EL (cell line): ENCODE measurements at places on chromosomes 2 and 18.

- no peak for DNase-seq
These were observed 214.8 kb downstream of the NEDD4L start for GRCh38 chr18:58258692-58259342.

- no peak for DNase-seq
These were observed 38.2 kb upstream of the KLHL29 start for GRCh38 chr2:23346781-23347180.

DNA sequence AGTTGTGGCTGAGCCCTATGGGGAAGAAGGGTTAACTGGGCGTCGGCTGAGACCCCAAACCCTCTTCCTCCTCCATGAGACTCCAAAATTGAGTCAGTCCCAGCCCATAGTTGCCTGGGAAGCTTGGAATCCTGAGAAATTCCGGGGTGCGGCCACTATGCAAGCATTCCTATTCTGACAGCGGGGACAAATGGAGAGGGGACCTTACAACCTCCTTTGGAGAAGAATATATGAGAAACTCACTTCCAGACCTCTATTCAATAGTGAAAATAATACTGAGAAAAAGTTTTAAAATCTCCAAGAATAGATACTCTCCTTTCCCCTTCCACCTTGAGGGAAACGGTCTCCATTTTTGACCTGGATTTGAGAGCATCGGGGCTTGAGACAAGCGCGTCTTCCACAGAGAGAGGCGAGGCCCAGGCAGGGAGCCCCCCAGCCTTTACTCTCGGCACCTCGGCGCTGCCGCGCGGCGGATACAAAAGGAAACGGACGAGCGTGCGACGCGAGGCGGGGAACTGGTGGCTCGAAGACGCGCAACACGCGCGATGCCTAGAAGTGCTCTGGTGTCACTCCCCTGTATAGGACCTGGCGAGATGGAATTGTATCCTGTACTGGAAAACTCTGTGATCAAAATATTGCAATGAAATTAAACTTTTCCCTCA, 11.1 kb downstream of the NR4A2 start:
- no peak for DNase-seq

DNA sequence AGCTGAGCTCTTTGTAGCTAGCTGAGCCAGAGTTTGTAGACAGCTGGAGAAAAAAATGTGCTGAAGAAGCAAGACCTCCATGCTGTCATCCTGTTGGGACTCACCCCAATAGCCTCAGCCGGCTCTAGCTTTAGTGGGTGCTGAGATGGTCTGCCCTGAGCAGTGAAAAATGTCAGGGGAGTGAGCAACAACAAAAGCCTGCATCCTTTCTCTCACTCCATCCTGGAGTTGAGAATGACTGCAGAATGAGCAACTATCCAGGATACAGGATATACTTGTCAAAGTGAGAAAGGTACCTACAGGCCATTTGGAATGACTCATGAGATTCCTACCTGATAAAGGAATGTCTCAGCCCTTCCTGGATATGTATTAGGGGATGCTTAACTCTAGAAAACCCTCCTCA, 146.1 kb upstream of the DLX2 start:
- DNase-seq, result peak; percentile 76

DNA sequence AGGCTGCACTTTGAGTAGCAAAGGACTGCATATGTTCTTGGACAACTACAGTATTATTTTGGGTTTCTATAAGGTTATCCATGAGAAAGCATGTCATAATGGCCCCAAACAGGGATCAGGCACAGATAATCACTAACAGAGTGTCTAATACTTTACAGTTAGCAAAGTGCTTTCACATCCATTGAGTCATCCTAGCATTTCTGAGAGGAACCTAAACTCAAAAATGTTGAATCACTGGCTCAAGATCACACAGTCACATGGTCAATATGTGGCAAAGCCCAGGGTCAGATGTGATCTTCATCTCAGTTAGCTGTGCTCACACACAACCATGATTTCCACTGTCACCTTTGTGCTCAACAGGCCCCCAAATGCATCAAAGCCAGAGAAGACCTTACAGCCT, 156.1 kb upstream of the VRK2 start:
- peak; percentile 70 for DNase-seq

- peak; percentile 94 for DNase-seq
These were observed at the start of gene CDH2 for GRCh38 chr18:28176948-28177827. CDH2 (minus strand) TSS chr18:28177130; CDS start chr18:28177022, 108 bp downstream.

- DNase-seq, result peak; percentile 27
These were observed 69.6 kb downstream of the STEAP3 start for GRCh38 chr2:119293254-119293653.

GRCh38 chr2:236889791-236890704, 195.6 kb upstream of the COPS8 start:
- DNase-seq, result no peak

DNA sequence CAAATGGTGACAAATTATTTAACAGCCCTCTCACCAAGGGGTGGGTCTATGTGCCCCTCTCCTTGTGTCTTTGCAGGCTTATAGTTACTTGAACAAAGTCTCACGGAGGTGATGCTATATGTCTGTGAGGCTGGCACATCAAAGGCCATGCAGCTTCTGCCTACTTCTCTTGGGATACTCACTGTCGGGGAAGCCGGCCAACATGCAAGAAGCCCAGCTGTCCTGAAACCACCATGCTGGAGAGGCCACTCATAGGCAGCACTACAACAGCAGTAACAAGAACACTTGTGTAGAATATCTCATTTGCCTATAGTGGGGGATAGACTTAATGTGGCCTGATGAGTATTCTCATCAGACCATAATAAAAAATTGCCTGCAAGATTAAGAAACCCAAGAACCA, 233.7 kb upstream of the NCKAP5 start:
- no peak for DNase-seq

DNA sequence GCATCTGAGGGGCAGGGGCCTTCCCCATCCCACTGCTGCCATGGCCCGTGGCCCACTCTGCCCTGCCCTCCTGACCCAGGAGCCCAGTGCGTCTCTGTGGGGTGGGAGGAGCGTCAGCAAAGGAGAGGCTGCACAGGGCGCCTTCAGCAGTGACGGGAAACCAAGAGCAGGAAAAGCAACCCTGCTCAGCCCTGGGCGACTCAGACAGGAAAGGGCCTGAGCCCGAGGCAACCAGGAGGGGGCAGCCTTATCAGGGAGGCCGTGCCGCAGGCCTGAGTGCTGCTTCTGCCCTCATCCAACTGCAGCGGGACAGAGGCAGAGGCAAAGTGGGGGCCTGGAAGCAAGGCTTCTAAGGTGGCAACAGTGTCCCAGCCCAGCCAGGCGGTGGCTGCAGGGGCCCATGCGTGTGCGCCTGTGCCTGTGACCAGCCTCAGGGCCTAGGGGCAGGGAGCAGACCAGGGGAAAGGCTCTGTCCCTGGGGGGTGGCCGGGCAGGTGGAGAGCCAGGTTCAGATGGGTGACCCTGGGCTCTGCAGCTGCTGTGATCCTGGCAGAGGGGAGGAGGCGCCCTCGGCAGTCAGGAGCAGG, 23.3 kb upstream of the ALPI start:
- DNase-seq, result no peak

- peak; percentile 56 for DNase-seq
These were observed 14.0 kb upstream of the PRKCE start for GRCh38 chr2:45637440-45637839.

DNA sequence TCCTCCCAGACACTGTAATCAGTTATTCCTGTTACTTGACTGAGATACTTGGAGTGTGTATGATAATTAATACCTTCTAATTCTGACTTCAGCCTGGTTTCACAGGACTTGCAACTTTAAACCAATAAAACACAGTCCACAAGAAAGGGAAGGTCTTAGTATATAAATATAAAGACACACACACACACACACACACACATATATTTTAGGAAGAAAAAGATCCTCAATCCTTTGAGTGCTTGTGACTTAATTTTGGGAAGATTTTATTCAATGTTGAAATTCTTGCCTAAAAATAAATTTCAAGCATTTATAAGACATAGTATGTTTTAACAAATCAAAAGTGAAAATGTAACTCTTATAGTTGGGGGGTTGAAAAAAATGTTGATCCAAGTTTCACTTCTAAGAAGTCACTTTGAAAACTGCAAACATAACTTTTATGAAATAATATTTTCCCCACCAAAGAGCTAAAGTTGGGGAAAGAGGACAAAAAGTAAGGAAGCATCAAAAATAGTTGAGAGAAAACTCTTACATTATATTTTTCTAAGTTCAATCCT, 824 bp upstream of the VPS54 start:
- no peak for DNase-seq

GRCh38 chr2:10548626-10549025, 100.5 kb upstream of the ODC1 start:
- peak; percentile 80 for DNase-seq

DNA sequence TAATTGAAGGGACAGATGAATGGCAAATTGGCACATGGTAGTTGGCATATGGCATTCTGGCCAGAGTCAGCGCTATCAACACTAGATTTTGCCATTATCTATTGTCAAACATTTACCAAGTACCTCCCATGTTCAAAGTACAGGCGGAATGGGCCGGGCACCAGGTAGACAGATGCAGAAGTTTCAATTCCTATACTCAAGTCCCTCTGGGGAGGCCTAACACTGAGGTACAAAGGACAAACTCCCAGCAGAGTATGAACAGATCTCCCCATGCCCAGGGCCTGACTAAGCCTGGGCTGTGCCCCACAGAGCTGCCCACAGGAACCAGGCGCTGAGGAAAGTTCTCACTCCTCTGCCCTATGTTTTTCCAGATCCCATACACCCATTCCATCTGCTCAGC, 257.5 kb upstream of the KLHL29 start:
- no peak for DNase-seq

GRCh38 chr2:6952101-6952500, 34.9 kb downstream of the RNF144A start:
- DNase-seq, result no peak

GRCh38 chr2:108637304-108637669, 82.0 kb upstream of the RANBP2 start:
- DNase-seq, result peak; percentile 78

GRCh38 chr2:43393918-43394317, 167.5 kb upstream of the ZFP36L2 start:
- no peak for DNase-seq

- no peak for DNase-seq
These were observed 287.8 kb upstream of the FN1 start for GRCh38 chr2:215723631-215724011.

GRCh38 chr2:239081622-239082021, 233.7 kb downstream of the TWIST2 start:
- DNase-seq, result no peak

DNA sequence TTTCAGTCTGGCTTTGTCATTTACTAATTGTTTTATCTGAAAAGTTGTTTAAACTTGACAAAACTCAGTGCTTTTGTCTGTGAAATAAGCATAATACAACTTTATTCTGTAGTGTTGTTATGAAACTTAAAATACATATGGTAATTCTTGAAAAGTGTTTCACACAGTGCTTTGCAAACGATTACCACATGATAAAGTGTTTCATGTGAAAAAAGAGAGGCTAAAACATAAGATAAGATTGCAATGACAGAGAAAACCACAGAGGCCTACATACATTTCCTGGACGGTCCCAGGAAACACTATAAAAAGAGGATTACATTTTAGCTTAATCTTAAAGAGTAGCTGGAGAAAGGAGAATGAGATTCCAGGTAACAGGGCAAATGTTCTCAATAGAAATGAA, 1934.6 kb upstream of the LRRTM1 start:
- no peak for DNase-seq

- DNase-seq, result no peak
These were observed 35.4 kb upstream of the GPR17 start for GRCh38 chr2:127610561-127610960.

DNA sequence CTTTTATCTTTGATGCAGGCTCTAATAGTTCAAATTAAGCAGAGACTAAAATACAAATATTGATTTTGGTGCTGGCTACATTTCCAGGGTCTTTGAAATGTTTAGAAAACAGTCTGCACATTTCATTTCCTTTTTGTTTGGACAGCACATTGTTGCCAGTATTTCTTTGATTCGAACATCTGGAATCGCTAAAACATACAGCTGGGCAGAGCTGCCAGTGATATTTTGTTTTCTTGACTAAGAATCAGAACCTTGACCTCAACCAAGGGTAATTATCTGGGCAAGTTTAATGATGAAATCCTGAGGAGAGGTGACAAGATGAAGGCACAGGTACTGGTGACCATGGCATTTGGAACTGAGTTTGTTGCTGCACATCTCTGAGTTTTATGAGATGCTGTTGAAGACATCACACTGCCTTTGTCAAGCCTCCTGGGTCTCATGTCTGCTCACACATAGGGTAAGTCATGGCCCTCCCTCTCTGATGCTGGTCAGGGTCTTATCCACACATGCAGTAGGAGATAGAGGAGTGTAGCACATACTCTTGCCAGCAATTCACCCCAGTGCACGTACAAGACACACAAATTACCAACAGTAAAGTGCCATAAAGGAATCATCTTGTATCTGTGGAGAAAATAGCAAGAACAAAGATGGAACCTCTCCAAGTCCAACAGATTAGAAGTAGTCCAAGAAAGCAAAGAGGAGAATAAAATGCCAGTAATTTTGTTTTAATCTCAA, 391.9 kb downstream of the RND3 start:
- DNase-seq, result no peak

DNA sequence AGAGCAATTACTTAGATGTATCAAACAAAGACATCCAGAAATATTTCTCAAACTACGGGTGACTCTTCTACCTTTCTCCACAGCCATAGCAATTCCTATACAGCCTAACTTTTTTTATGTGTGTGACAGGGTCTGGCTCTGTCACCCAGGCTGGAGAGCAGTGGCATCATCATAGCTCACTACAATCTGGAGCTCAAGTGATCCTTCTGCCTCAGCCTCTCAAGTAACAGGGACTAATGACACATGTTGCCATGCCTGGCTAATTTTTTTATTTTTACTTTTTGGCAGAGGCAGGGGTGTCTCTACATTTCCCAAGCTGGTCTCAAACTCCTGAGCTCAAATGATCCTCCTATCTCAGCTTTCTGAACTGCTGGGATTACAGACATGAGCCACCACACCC, 328.9 kb upstream of the NT5C1B start:
- no peak for DNase-seq

GRCh38 chr2:205405194-205405593, 277.1 kb upstream of the NRP2 start:
- DNase-seq, result peak; percentile 60

DNA sequence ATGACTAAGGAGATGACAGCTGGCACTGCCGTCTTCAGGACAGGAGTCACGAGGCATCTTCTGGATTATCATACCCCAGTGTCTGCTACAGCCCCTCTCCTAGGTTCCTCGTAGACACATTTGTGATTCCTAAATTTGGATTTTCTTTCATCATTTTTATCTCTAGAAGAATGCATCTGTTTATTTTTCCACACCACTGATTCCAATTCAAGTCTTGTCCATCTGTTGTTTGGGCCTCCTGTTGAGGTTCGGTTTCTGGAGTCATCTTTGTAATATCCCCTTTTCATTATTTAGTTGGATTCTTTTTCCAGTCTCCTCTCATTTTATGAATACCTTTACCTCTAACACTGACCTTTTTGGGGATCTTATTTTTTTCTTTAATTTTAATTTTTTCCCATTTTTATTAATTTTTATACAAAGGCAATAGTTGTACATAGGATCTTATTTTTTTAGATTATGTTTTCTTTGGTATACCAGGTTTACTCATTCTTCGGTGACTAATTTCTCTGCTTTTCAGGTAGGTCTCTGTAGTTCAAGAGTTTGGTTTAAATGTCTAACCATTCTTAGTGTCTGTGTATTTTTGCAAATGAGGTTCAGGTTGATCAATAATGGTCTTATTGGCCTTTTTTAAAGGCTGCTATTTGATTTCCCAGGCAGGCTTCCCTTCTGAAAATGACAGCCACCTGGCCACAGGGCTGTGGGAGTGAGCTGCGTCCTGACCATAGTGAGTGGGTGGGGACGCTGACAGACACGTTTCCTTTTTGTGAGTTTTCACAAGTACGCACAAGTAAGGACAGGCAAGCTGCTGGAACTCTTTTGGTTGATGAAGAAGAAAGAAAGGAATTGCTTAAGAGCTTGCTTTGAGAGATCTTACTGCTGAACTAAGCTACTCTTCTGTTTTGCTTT, 34.5 kb downstream of the FARP2 start:
- no peak for DNase-seq
